ENCODE measurements at places on chromosomes 7 and 10.

DNA sequence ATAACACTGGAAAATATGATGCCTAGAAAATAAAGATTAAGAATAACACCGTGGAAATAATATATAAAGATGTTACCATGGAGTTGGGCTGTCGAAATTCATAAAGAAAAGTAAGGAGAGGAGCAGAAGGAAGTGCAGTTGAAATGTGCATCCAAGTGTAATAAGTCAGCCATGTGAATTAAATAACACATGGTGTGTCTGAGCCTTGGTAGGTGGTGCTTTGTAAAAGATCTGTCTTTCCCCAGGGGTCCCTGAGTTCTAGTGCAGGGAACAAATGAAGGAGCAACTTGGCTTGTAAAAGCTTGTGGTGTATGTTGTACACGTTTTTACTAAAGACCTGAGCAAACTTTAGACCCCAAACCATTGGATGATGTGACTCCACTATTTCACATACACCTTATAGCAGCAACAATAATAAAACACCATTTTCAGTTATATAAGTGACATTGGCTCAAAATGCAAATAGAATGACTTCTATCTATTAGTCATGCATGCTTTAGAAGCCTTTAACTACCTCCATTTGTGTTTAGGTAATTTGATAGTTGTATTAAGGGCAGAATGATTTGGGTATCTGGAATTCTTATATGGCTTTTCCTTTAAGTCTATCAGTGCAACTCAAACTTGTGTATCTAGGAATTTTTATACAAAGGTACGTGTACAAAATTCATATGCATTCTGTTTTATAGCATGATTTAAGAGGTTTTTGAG, 11.3 kb downstream of the STARD3NL start:
- DNase-seq, result no peak

GRCh38 chr10:73781879-73782748, at the start of gene CHCHD1:
TSS of gene CHCHD1 (plus strand) at chr10:73782048. CDS start at chr10:73782076, 28 bp downstream.
- DNase-seq, result peak; percentile 99

- DNase-seq, result peak; percentile 92
These were observed 968 bp upstream of the INMT start for GRCh38 chr7:30750683-30751650.

GRCh38 chr10:83516788-83517187, 622.5 kb upstream of the GHITM start:
- no peak for DNase-seq

- peak; percentile 96 for DNase-seq
These were observed 107.3 kb downstream of the SMURF1 start for GRCh38 chr7:99036546-99037111.

- DNase-seq, result no peak
These were observed 4.6 kb upstream of the SLC13A1 start for GRCh38 chr7:123204206-123204835.

Data from posterior cingulate gyrus (tissue), 11 donors.